Lower lobe of right lung (tissue), 2 donors: ENCODE measurements at places on chromosomes 13 and 19. TPM values are rescaled to one million over a fixed set of nuclear protein-coding genes. Genes with fewer than 3 reads are reported as not detected.

Gene FPR3
- 62.3 TPM for total RNA-seq

Gene IL17D
- 1.5 TPM for total RNA-seq

Gene ZNF534
- total RNA-seq: 0.18 TPM

Gene GPR32
- not detected for total RNA-seq

Gene SSC5D
- 4.7 TPM for total RNA-seq

Gene ZNF497
- 2.5 TPM for total RNA-seq

Gene KLK1
- total RNA-seq: 1.9 TPM

Gene C1QTNF9B
- total RNA-seq: not detected

Gene GPC5
- 8.7 TPM for total RNA-seq

Gene ZNF628
- total RNA-seq: 7.1 TPM

Gene HTR2A
- 0.32 TPM for total RNA-seq

Gene FNDC3A
- 61.4 TPM for total RNA-seq

Gene SIGLEC12
- total RNA-seq: 5.9 TPM

Gene KANK3
- 49.0 TPM for total RNA-seq

Gene DLEU7
- total RNA-seq: 3.3 TPM

Gene CGB5
- total RNA-seq: not detected

Gene PPM1N
- 1.8 TPM for total RNA-seq

Gene CEACAM16
- not detected for total RNA-seq

Gene RUBCNL
- 3.5 TPM for total RNA-seq

Gene EPS8L1
- 28.1 TPM for total RNA-seq

Gene EXOC3L2
- total RNA-seq: 3.6 TPM

Gene KASH5
- total RNA-seq: 3.1 TPM

Gene ZNF577
- 10.7 TPM for total RNA-seq
